ENCODE measurements at places on chromosomes 4 and X.
A peak's percentile ranks its signal among the peaks of the same experiment; 100 is the strongest.

- DNase-seq = no peak
Observed at GRCh38 chr4:1684506-1685234, 557 bp upstream of the FAM53A start.

DNA sequence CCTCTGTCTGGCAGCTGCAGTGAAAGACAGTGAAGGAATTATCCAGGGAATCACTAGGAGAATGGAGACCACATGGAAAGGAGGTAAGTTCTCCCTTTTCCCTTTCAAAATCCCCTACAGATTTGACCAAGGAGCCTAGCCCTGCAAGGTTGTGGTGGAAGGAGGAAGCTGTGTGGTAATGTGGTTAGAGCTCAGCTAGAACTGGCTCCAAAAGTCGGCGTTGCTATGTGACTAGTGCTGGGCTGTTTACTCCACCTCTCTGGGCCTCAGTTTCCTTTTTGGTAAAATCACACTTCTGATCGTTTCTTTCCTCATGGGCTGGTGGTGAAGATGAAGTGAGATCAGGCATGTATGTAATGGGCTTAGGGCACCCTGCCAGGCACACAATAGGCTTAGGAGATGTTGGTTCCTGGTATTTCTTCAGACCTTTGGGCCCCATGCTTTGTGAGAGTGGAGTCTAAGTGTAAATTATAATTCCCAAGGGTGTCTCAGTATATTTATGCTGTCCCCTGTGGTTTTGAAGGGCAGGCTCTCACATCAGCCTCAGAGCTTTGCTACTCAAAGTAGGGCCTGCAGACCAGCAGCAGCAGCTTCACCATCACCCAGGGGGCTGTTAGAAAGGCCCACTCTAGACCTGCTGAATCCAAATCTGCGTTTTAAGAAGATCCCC is 183.7 kb upstream of the BCOR start:
- DNase-seq = no peak

DNA sequence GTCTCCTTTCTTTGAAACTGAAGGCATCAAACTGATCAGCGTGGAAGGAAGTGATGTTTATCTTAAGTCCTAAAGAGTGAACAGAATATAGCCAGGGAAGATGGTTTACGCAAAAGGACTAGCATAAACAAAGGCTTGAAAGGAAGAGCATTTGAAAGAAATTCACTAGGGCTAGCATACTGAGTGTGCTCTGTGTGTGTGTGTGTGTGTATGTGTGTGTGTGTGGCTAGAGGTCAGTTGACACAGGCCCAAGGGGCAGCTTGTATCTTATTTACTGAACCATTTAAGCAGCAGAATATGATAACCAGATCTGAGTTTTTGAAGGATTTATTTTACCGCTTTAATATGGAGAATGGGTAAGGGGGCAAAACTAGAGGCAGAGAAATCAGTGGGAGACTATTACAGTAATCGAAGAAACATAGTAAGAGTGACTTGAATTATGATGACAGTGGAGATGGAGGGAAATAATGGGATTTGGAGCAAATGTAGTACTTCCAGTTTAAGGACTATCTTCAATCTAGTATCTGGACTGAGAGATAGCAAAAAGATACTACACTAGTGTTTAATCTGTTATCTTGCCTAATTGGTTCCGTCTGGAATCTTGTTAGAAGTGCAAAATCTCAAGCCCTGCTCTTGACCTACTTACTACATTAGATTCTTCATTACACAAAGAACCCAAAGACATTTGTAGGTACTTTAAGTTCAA is 36.9 kb downstream of the CEP44 start:
- no peak for DNase-seq

DNA sequence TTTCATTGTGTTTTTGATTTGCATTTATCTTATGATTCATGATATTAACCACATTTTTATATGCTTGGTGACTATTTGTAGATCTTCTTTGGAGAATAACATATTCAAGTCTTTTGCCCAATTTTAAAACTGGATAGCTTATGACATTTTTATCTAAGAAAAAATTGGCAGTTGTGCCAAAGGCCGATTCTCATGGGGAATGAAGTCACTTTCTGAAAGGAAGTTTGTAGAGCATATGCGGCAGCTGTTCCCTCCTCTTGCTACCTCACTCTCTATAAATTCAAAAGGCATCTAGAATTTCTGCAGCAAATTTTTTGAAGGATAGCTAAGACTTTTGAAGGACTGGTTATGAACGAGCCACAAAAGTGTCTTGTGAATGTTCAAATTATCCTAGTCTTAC is 2353.5 kb downstream of the ARAP2 start:
- no peak for DNase-seq

- DNase-seq = no peak
Observed at GRCh38 chrX:45781901-45782553, 581.4 kb upstream of the DIPK2B start.

DNA sequence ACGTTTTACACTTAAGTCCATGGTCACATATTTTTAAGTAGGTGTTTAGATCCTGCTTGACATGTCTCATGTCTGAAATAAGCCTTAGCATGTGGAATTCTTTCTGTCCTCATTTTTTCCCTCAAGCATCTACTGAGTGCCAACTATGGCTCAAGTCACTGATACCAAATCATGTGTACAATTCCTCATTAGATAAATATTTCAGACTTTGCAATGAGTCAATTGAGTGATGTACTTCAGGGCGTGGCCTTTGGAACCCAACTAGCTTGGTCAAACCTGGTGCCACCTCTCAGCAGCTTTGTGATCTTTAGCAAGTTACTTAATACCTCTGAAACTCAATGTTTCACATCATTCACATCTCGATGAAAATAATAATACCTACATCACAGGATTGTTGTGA is 12.6 kb upstream of the JADE1 start:
- DNase-seq = no peak

DNA sequence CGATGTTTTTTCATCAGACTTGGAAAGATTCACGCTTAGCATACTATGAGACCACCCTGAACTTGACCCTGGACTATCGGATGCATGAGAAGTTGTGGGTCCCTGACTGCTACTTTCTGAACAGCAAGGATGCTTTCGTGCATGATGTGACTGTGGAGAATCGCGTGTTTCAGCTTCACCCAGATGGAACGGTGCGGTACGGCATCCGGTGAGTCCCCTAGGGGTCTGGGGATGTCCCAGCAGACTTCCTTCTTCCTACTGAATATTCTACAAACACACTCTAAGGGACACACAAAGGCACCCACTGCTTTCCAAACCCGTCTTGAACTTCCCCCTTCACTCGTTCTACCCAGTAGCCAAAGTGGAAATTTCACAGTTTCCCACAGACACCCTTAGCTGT is 9.3 kb downstream of the GABRQ start:
- DNase-seq = no peak

GRCh38 chr4:109302361-109303139 is at the start of gene COL25A1:
Gene COL25A1 (minus strand): TSS chr4:109302658.
- DNase-seq = peak; percentile 72

- DNase-seq = no peak
Observed at GRCh38 chr4:174464949-174465348, 57.3 kb downstream of the HPGD start.

DNA sequence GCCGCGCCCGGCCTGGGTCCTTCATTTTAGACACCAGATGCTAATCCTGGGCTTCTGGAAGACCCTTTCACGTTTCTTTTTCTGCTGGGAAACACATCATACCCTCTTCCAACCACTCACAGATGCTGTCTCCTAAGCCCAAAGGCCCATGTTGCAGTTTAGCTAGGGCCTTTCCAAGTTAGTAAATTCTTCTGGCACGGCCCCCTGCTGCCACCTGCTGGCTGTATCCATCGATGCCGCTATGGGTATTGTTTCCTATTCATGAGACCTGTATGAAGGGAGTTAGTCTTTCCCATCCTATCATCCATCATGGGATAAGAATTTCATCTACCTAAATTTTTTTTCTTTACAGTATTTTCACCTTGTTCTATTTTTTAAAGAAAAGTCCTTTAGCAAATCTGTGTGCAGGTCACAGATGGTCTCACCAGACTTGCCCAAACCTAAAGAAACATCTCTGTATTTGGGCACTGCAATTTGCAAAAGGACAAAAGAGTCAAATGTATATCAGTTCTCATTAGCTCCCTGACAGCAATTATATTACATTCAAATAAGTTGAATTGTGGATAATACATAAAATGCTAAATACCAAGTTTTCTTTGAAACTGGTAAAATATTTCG is 37.8 kb upstream of the SLC9A7 start:
- peak; percentile 82 for DNase-seq

DNA sequence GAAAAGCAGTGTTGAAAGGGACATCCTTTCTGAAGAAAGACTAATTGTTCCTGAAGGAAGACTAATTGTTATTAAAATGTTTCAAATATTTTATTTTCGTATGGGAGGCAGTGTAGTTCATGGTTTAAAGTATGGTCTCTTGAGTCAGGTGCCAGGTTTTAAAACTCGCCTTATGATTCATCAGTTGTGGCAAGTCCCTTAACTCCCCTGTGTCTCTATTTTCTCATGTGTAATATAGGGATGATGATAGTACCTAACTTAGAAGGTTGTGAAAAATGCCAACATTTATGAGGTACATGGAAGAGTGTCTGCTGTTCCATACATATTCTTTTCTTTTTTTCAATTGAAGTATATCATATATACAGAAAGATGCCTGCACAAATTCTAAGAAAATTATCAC is 414.2 kb upstream of the DIPK2B start:
- DNase-seq = no peak

GRCh38 chr4:95596676-95597075 is 47.9 kb upstream of the UNC5C start:
- no peak for DNase-seq

- no peak for DNase-seq
Observed at GRCh38 chr4:123990310-123990870, 593.8 kb downstream of the SPRY1 start.

DNA sequence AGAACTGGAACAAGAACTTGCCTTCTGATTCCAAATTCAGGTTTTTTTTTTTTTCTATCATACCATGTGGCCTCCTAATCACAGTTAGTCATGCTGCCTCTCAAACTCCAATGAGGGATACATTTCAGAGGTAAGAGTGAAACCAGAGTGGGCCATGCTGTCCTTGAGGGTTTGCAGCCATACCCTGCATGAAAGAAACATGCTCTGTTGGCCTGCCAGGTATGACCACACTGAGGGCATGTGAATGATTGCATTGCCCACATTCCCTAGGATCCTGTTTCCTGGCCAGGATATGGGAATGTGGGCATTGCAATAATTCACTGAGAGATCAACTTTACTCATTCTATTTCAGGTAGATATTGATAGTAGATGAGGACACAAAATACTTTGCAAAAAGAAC is 56.4 kb upstream of the DDIT4L start:
- DNase-seq = no peak

- no peak for DNase-seq
Observed at GRCh38 chr4:47012676-47013075, 18.7 kb upstream of the GABRB1 start.

GRCh38 chr4:36677874-36678273 is 396.5 kb downstream of the DTHD1 start:
- no peak for DNase-seq

- no peak for DNase-seq
Observed at GRCh38 chr4:124111922-124112321, 600.6 kb downstream of the ANKRD50 start.

DNA sequence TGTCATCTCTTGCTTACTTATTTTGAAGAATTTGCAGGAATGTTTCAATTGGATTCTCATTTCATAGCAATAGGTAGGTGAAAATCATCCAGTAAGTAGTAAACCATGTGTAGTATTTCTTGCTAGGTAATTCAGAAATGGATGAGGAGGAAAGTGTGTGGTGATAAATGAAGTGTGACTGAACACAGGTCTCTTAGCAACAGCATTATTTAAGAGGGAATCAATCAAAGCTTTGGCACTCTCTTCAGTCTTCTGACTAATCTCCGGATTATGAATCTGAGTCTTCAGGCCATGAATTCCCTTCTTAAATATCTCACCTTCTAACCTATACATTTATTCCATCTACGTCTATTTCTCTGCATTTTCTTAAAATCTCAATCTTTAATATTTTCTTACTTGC is 55.8 kb upstream of the ARHGAP24 start:
- no peak for DNase-seq

GRCh38 chr4:118351851-118352827 is 664 bp downstream of the PRSS12 start:
- DNase-seq = no peak

- DNase-seq = peak; percentile 87
Observed at GRCh38 chrX:40108959-40109287, 11.2 kb upstream of the BCOR start.

- DNase-seq = no peak
Observed at GRCh38 chr4:105563352-105563751, 10.9 kb downstream of the ARHGEF38 start.

GRCh38 chrX:99073551-99073950 is 1336.5 kb downstream of the PCDH19 start:
- no peak for DNase-seq

GRCh38 chr4:127441571-127441970 is 191.2 kb upstream of the INTU start:
- DNase-seq = no peak

GRCh38 chr4:139692309-139693012 is 26.8 kb downstream of the MGST2 start:
- no peak for DNase-seq

DNA sequence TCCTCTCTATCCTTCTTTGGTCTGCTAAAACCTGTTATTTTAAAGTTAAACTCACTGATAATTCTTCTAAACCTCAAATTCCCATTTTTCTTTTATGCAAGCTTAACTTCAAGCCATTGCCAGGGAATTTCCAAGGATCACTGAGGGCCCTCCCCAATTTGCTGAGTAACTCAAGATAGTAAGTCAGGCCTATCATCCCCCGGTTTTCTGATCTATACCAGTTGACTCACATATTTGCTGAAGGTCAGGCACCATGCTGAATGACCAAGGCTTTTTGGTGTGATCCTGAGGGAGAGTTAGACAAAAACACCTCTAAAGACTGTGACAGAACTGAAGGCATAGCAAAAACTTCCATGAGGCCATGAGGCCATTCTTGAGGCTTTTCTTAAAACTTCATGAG is 1301.9 kb downstream of the PCDH7 start:
- no peak for DNase-seq

GRCh38 chr4:169243825-169244609 is 26.7 kb downstream of the SH3RF1 start:
- no peak for DNase-seq

Measured in Right ventricle myocardium inferior (tissue), 1 donor.